ENCODE measurements at places on chromosomes 3 and 15.

GRCh38 chr15:59244337-59244736, 37.7 kb downstream of the LDHAL6B start:
- no peak for DNase-seq

DNA sequence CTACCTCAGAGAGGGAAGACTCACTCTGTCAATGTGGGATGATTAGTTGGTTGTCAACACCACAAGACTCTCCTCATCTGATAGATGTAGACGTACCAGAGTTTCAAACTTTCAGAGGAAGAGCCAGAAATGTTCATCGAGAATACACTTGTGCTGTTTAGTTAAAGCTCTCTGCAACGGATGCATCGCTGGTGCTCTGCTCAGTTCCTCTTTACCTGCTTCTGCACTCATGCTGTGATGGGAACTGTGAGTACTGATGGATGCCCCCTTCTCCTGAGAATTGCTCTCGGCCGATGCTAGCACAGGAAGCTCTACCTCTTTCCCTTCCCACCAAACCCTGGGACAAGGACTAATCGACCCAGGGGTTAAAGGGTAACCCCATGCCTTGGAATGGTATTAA, 51.8 kb upstream of the CCDC54 start:
- DNase-seq = no peak

DNA sequence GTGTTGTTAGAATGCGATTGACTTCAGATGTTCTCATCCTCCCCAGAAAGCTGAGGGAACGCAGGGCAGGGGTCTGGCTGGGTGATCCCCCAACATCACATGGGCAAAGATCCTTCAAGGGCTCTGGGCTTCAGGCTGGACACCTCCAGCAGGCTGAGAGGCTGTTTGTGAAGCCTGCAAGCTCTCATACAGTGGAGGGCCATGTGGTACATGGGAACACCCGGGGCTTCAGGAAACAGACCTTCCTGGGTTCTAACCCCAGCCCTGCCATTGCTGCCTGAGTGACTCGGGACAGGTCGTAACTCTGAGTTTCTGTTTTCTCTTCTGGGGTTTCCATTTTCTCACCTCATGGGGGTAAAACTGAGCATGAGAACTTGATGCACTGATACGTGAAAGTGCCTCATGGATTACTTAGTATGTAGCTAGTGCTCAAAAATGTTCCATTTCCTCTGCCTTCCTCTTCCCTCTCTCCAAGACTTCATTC, 81.2 kb downstream of the TLE3 start:
- no peak for DNase-seq

- no peak for DNase-seq
Measured at GRCh38 chr15:98131924-98132323, 171.4 kb downstream of the ARRDC4 start.

- no peak for DNase-seq
Measured at GRCh38 chr15:101495334-101496197, 6.1 kb upstream of the PCSK6 start.

DNA sequence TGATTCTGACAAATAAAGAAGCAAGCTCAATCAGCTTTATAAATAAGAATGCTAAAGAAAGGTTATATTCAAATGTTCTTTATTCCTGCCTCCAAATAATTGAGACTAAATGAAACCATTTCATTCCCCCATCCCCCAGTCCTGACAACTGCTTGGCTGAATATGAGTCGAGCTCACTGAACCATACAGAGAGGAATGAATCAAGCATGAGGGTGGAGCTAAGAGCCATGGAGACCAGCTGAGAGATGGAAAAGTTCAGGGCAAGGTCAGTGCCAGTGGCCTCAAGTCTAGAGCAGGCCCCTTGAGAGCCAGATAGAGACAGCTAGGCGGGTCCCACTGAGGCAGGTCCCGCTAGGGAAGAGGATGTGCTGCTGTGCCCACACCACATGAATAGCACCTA, 188.7 kb upstream of the EIF1B start:
- no peak for DNase-seq

DNA sequence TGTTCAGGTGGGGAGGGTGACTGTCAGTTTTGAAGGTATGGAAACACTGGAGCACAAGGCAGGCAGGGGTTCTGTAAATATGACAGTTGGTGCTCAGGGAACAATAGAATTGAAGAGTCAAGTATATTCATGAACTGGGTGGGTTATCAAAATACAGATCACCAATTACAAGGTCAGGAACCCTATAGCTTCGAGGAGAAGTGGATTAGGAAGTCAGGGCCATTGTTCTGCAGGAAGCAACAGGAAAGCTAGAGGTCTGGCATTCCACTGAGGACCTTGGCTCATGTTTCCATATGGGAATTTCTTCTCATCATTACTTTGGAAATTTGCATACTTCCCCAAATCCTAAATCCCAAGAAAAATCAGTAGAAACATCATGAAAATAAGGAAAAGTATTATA, 125.9 kb downstream of the MYRIP start:
- no peak for DNase-seq

DNA sequence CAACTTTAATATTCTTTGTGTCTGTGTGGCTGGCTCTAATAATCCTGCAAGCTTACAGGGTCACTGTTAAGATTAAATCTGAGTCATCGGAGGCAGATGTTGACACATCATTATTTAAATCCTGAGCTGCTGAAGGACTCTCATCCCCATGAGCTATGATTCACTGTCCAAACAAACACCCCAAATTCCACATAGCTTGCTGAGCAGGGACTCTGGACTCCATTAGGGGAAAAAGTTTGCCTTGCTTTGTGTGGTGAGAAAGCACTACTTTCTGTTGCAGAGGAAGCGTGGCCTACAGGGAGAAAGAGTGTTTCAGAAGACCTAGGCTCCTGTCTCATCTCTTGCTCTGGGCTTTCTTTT, 213.7 kb downstream of the PDCD6IP start:
- DNase-seq = no peak

DNA sequence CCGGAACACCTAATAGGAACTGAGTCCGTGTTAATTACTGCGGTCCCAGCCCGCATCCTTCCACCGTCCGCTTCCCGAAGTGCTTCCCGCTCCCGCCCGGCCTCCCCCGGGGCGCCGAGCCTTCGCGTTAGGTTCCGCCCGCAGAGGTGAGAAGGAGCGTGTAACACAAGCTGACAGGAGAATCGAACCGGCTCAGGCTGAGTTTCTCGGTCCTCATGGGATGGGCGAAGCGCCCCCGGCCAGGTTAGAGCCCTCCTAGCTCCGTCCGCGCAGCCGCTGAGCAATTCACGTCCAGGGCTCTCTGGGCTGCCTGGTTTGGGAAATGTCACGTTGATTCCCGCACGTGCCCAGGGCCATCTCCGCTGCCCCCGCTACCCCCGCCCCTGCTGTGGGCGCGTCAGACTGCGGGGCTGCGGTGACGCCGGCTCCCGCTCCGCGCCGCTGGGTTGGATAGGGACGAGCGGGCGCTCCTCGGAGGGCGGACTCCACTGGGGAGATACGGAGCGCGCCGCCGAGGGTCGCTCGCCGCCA, 954 bp downstream of the CLDN11 start:
- DNase-seq = no peak

GRCh38 chr3:5437783-5438323, 250.3 kb downstream of the EDEM1 start:
- DNase-seq = no peak
